D721Med (cell line): ENCODE measurements at places on chromosomes 4 and X.

DNA sequence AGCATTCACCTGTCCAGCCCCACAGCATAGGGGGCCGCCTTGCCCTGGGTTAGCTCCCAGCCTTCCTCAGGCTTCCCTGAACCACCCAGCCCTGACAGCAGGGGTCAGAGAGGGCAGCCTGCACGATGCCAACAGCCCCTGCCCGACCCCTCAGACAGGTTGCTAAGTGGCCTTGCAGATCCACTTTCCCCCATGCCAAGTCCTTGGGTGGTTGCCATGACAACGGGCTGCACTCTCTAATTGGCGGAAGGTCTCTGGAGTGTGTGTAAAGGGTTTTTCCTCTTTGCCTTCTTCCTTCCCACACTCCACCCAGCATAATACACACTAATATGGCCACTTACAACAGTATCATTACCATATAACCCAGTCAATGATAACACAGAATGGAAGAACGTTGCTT is 99.6 kb upstream of the AFAP1 start:
- DNase-seq: no peak

DNA sequence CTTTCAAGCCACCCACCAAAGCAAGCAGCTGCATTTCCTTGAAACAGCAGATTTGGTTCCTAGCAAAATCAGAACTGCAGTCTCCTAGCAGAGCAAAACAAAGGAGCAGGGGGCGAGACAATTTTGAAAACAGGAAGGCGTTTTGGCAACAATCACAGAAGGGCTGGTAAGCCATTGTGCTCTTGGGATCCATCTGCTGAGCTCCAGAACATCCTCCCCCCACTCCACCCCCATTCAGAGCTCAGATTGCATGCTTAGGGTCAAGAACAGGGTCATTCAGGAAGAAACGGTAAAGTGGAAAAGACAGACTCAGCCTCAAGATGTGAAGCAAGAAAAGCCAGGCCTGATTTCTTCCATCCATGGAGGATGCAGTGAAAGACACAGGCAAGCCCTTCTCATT is 7.6 kb upstream of the PCDH19 start:
- no peak for DNase-seq

- no peak for DNase-seq
These were observed 15.8 kb downstream of the ATP1B4 start for GRCh38 chrX:120377715-120378114.

- no peak for DNase-seq
These were observed 63.1 kb downstream of the RTL9 start for GRCh38 chrX:110421500-110422455.

- DNase-seq: no peak
These were observed 56.4 kb downstream of the PGRMC1 start for GRCh38 chrX:119292445-119292844.

GRCh38 chr4:186726426-186727168 is 2.9 kb upstream of the FAT1 start:
- no peak for DNase-seq

DNA sequence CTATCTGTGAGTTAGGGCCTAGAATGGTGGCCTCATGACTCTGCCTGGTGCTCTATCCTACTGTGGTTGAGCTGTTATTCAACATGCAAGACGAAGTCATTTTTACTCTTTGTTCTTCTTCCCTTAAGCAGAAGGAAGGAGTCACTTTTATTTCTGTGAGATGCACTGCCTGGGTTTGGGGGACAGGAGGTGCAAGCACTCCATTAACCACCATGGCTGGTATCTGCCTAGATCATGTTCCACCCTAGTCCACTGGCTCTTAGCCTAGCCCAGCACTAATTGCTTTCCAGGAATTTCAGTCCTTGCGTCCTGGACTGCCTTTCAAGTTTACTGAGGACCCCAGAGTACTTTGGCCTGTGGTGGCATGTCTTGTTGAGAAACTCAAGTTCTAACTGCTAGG is 1182.7 kb downstream of the FSTL5 start:
- DNase-seq: no peak

- no peak for DNase-seq
These were observed 763 bp downstream of the PYURF start for GRCh38 chr4:88522702-88523324.

DNA sequence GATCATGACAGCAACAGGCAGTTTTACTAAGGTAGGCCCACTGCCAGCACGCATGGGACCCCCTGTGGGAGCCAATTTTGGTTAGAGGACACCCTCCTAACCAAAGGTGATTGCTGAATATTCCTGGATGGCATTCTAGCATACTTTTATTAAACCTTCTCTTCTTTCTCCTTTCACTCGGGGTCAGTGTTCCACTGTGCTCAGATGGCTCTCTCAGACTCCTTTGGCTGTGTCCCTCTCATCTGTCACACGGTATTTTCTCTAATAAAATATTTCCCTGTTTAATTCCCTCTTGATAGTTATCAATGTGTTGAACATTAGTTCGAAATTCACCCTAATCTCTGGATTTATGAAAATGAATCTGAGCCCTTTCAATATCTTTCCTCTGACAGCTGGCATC is 1315.3 kb downstream of the FSTL5 start:
- no peak for DNase-seq

GRCh38 chr4:89653012-89653411 is 183.9 kb downstream of the SNCA start:
- DNase-seq: no peak

DNA sequence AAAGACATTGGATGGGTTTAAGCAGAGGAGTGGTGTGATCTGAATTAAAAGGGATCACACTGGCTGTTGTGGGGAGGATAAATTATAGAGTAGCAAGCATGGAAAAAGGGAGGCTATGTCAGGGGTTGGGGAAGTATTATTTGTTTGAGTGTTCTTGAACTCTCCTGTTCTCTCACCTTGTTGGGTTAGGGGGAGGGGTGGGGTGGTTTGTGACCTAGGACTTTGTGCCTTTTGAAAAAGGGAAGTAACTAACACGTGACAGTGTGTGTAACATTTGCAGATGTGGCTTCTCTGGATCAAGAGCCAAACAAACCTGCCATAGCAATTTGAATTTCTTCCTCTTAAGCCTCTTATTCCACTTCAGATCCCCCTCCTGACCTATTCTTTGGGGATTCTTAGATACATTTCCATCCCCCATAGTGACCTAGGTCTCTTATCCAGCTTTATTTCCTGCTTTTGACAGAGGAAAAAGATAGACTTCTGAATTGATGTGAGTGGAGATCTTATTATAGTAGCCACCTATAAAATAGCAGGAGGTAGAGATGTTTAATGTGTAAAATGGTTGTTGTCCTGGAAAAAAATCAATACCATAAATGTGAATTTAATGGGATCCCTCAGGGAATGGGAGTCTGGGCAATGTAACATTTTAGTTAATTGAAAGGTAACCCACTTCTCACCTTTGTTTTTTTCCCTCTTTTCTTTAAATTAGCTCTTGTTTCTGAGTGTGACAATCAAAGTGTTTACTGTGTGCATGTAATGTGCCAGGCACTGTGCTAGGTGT is 120.4 kb downstream of the CT47B1 start:
- DNase-seq: no peak

DNA sequence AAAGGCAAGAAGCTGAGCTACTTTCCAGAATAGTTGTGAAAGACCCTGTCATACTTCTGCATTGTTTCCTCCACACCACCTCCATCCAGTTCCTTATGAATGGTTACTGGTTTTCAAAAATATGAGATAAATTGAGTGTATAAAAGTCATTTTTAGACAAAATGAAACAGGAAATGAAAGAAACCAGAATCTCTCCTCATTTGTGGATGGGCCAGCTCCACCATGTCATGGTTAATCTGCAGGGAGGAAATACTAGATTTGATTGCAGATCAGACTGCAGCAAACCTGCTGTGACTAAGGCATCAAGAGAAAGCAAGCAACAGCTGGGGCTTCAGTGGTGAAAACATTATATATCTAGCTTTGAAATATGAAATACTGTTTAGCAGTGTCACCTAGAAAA is 23.8 kb downstream of the F9 start:
- no peak for DNase-seq

- no peak for DNase-seq
These were observed 8.4 kb downstream of the RPL39 start for GRCh38 chrX:119783026-119783425.

- DNase-seq: peak; percentile 37
These were observed 38.6 kb downstream of the NPY5R start for GRCh38 chr4:163382178-163382869.

GRCh38 chr4:133597251-133597650 is 448.2 kb downstream of the PCDH10 start:
- DNase-seq: no peak

- no peak for DNase-seq
These were observed 180.4 kb upstream of the MID1 start for GRCh38 chrX:10800796-10801195.

- DNase-seq: no peak
These were observed 127.0 kb upstream of the DDIT4L start for GRCh38 chr4:100317032-100317864.

GRCh38 chr4:24988776-24989175 is 42.0 kb downstream of the LGI2 start:
- DNase-seq: peak; percentile 32

- no peak for DNase-seq
These were observed 33.0 kb downstream of the GRIA3 start for GRCh38 chrX:123217077-123217476.

DNA sequence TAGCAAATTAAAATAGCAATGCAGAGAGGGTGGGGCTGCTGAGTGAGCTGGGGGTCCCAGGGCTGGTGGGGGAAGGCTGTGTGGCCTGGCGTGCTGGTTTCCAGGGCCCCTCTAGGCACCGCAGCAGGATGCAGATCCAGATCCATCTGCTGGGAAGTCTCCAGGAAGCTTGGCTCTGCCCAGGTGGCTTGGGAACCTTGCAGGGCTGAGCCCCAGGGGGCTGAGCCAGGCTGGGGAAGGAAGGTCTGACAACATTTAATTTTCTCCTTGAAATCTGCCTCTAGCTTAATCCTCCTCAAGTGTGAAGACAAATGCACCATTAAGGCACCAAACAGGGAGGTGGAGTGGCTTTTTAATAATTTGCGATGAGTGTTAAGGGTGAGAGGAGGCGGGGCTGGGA is 31.7 kb downstream of the SORCS2 start:
- DNase-seq: no peak

DNA sequence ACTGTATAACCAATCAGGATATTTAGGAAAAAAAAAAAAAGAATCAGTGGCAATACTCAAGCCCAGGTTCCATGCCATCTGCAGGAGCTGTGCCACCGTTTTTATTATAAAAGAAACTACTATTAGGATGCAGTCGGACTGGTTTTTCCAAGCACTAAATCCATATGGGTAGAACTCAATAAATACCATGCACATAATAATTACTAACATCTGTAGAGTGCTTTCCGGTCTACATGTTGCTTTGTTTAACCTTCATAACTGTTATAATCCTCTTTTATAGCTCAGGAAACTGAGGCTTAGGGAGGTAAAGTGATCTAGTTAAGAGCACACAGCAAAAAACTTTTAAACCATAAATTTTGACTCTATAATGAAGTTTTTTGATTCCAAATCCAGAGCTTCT is 24.0 kb downstream of the ARSJ start:
- no peak for DNase-seq

DNA sequence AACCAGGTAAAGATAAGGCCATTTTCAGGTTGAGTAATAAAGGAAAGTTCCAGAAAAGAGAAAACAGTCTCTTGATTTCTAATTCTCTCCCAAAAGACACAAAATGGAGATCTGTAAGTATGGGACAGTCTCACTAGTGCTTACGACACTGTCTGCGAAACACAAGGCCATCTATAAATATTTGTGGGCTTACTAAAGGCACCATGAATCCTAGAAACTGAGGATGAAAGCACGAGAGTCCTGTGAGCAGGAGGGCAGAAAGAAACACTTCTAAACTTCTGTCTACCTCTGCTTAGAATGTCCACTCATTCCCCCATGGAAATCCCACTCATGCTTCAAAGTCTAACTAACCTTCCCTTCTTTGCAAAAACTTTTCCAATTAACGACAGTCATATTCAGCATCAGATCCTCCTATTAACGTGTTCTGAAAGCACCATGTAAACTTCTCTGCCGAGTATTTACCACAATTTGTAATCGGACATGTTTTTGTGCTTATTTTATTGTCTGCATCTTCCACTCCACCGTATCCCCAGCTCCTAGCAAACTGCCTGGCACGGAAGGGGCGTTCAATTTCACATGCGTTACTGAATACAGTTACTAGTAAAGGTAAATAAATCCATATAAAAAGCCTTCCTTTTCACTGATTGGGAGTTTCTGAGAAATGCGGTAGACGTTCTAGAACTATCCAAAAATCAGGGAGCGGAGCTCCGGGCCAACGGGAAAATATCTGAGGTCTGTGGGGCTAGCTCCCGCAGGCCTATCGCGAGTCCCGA is 665 bp downstream of the PSMD10 start:
- DNase-seq: no peak

GRCh38 chr4:105158837-105159236 is 12.2 kb downstream of the TET2 start:
- no peak for DNase-seq

GRCh38 chr4:102036619-102037376 is 246.3 kb downstream of the BANK1 start:
- DNase-seq: no peak

DNA sequence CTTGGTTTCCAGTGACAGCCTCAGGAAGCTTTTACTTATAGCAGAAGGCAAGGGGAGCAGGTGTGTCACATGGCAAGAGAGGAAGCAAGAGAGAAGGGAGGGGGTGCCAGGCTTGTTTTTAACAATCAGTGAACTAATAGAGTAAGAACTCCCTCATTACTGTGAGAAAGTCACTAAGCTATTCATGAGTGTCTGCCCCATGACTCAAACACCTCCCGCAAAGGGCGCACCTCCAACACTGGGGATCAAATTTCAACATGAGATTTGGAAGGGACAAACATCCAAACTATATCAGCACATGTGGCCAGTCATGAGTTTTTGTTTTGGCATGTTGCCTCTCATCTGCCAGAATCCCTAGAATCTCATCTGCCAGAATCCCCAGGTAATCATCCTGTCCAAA is 183.5 kb upstream of the C1QTNF7 start:
- DNase-seq: no peak

- no peak for DNase-seq
These were observed 60.6 kb downstream of the RAPGEF2 start for GRCh38 chr4:159163521-159163920.

GRCh38 chr4:55272102-55272501 is 73.9 kb upstream of the SRD5A3 start:
- DNase-seq: no peak

GRCh38 chrX:42771506-42772335 is 6.2 kb downstream of the PPP1R2C start:
- no peak for DNase-seq

- no peak for DNase-seq
These were observed 193.0 kb upstream of the LCORL start for GRCh38 chr4:18214411-18215055.

DNA sequence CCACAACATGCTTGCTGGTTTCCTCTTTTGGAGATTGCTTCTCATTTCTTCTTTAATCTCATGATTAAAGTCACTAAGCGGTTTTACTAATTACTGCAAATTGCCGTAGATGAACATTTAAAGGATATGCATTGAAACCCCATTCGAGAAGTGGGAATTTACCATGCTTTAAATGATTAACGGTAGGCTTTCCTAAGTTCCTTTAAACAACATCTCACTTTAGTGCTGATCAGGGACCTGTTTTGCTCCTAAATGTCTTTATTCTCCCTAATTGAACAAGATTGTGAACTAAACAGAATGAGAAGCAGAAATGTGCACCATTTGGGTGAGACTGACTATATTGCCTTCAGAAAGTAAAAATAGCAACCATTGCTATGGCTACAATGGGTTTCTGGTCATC is 430.3 kb downstream of the GALNTL6 start:
- DNase-seq: no peak
